T-helper 2 cell treated with Interferon-gamma antibody and Interleukin-4, amounts not matched to agents 5 μg/mL and 100 μg/mL, for 36 hours (primary cell): ENCODE measurements at places on chromosomes 4 and X.
A peak's percentile ranks its signal among the peaks of the same experiment; 100 is the strongest.

DNA sequence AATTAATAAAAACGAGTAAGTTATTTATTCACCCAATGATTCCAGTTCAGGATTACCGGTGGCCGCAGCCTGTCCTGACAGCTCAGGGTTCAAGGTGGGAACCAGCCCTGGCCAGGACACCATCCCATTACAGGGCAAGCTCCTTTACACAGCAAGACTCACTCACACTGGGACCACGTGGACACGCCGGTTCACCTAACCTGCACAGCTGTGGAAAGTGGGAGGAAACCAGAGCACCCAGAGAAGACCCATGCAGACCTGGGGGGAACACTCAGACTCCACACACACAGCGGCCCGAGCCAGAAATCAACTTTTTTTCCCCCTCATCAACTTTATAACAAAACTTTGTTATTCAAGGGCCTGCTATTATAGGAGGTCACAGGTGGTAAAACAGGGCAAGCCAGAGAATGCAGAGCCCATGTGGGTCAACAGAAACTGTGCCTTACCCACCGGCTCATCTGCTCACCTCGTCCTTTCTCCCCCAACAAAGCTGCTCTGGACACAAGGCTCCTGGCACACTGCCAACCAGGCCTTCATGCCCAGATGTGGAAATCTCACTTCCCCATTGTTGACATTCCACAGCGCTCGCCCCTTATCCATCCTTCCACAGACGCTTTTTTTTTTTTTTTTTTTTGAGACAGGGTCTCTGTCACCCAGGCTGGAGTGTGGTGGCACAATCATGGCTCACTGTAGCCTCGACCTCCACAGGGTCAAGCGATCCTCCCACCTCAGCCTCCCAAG is 8.0 kb upstream of the ODAPH start:
- no peak for DNase-seq
- H3K36me3 ChIP-seq, result no peaks in the 10 kb centered on the region
- H3K4me1 ChIP-seq, result peaks cover 2% of the 10 kb centered on the region
- H3K27ac ChIP-seq, result no peak overlapping the region

GRCh38 chrX:69298466-69299140 is 133.3 kb upstream of the PJA1 start:
- H3K27ac ChIP-seq, result no peak overlapping the region
- no peaks in the 10 kb centered on the region for H3K36me3 ChIP-seq
- no peaks in the 10 kb centered on the region for H3K4me1 ChIP-seq
- no peaks in the 10 kb centered on the region for H3K27me3 ChIP-seq
- DNase-seq, result no peak

DNA sequence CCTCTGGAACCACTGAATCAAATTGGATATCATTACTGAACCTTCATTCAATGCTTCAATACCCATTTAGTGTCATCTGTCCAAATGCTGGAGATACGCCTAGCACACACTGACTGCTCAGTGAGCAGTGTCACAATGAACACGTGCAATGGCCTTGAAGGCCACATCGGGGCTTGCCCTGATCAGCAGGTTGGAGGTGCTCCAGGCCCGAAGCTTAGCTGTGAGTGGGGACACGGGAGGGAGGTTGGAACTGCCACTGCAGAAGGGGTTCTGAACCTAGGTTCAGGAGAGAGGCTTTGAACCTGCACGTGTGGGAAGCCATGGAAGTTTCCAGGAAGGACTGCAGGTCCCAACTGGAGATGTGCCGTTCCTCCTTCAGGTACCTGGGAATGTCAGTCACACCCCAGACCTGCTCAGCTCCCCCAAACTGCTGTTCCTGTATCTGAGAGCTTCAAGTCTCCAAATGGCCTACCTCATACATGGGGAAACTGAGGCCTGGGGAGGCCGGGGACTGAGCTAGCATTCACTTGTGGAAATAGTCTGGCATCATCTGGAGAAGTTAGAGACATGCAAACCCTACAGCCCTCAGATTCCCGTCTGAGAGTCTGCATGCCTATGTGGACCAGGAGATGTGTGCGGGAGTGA is 1.9 kb upstream of the WAS start:
- H3K27ac ChIP-seq, result peak overlapping the region; percentile 63
- peaks cover 42% of the 10 kb centered on the region for H3K4me1 ChIP-seq
- peaks cover 28% of the 10 kb centered on the region for H3K36me3 ChIP-seq
- DNase-seq, result no peak

DNA sequence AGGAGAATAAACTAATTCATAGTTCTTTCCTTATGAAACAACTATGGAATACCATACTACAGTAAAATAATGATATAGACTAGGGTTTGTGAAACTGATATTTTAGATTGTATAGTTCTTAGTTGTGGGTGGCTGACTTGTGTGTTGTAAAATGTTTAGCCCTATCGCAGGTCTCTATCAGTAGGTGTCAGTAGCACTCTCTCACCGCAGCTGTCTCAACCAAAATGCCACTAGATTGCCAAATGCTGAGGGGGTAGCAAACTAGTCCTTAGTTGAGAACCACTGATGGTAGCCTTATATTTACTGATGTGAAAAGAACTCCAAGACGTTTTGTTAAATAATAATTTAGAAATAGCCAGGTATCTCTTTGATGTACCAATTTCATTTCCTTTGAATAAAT is 48.1 kb downstream of the RHOXF2B start:
- DNase-seq, result no peak
- no peak overlapping the region for H3K4me3 ChIP-seq
- H3K27me3 ChIP-seq, result peaks cover 4% of the 10 kb centered on the region
- H3K4me1 ChIP-seq, result no peaks in the 10 kb centered on the region
- no peaks in the 10 kb centered on the region for H3K36me3 ChIP-seq

- H3K27me3 ChIP-seq, result no peaks in the 10 kb centered on the region
- no peaks in the 10 kb centered on the region for H3K36me3 ChIP-seq
- DNase-seq, result no peak
- H3K27ac ChIP-seq, result no peak overlapping the region
Measured at GRCh38 chrX:50035126-50035525, 112.7 kb downstream of the CLCN5 start.
